ENCODE measurements at places on chromosomes 3 and 15.

DNA sequence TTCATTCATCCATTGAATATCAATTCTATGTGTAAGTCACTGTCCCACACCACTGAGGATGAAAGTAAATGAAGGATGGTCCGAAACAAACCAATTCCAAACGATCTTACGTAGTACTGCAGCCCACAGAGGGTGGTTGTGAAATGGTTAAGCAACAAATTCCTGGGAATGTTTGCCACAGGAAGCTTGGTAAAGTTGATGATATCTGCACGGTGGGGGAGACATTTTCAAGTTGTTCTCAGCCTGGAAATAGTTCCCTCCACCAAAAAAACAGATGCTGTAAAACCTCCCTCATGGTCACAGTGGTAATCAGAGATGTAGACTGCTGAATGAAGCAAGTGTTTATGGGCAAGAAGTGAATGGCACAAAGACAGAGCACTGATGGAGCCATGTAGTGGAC, 35.9 kb upstream of the BNC1 start:
- DNase-seq = no peak

DNA sequence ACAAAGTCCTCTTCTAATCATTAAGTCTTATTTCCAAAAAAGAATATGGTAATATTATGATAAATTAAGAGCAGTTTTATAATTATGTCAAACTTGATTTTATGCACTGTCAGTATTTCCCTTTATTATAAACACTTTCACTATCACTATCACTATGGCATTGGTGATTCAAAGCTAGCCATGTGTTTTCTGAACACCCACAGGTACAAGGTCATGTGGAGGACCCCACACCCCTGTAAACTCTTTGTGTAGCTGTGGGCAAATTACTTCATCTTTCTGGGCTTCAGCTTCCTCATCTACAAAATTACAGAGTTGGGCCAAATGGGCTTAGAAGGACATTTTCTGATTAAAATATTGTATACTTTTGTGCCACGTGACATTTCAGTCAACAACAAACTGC, 41.7 kb downstream of the FBXL22 start:
- no peak for DNase-seq

GRCh38 chr3:41138146-41138545, 61.2 kb upstream of the CTNNB1 start:
- no peak for DNase-seq

DNA sequence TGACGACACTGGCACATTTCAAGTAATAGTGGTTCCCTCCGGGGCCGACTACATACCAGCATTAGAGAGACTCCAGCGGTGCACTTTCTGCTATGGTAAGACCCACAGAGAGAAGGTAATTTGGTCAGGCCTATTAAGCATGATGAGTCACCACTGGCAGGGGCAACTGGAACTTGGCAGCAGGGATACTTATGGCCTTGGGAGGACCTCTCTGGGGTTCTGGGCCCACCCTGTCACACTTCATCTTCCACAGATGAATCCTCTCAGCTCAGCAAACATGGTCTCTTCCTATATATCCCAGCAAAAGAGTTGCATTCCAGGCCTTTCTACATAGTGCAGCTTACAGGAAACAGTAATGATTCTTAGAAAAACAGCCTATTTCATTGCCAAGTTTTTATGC, 88.0 kb downstream of the PIK3R4 start:
- DNase-seq = no peak

GRCh38 chr3:62201438-62202035, 171.8 kb downstream of the FEZF2 start:
- DNase-seq = peak; percentile 5

GRCh38 chr3:66803721-66804695, 194.1 kb upstream of the KBTBD8 start:
- DNase-seq = no peak

- no peak for DNase-seq
Observed at GRCh38 chr3:180320631-180321030, 281.3 kb upstream of the TTC14 start.

All from AML-193 (cell line).